ENCODE measurements at places on chromosomes 5 and 9.
A peak's percentile ranks its signal among the peaks of the same experiment; 100 is the strongest.

DNA sequence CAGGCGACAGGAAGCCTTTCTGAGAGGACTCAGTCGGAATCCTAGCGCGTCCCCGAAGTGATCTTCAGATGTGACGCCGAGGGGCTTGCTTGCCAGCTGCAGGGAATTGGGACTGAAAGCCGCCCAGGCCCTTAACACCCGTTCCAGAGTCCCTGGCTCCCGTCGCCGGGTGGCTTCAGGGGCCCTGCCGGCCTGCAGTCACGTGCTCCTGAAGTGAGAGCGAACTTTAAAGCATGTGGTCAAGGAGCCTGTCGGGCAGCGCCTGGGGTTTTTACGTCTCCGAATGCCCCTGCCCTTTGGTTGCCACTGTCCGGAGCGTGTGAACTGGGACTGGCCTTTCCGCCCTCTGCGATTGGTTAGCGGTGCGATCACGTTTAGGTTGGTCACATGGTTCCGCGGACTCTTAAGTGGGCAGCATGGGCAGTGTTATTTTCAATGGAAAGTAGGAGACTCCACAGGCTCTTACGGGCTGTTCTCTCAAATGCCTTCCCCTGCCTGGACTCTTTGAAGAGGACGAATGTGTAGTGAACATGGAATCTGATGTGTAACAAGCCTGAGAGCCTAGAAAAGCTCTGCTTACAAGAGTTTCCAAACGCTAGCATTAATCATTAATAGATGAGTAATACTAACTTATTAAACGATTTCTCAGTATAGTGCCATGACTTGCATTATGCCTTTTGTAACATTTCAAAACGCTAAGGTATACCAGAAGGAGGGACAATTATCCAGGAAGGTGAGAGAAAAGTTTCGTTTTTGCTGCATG is 1.9 kb downstream of the VLDLR start:
- DNase-seq, result no peak

DNA sequence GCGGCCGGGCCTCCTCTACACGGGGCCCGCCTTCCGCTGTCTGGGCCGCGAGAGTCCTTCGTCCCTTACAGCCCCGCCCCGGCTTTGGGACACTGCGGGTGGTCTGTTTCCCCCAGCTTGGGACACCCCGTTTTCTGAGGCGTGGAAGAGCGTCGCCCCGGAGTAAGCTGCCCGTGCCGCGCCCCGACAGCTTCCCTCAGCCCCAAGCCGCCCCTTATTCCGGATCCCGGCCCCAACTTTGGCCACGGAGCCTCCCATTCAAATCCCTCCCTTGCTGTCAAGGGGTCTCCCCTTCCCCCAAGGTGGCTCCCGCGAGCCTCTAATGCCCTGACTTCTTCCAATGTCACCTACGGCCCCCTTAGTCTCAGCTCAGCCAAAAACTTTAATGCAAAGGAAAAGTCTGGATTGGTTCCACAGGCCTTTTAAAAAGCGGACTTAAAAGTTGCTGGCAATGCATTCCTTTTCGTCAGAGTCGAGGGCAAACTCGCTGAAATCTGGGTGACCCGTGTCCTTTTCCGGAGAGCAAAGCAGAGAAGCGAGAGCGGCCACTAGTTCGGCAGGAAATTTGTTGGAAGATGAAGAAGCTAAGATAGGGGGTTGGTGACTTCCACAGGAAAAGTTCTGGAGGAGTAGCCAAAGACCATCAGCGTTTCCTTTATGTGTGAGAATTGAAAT is 19.8 kb downstream of the EXOSC2 start:
- no peak for DNase-seq

GRCh38 chr9:110156902-110157301 is 51.1 kb downstream of the C9orf152 start:
- no peak for DNase-seq

DNA sequence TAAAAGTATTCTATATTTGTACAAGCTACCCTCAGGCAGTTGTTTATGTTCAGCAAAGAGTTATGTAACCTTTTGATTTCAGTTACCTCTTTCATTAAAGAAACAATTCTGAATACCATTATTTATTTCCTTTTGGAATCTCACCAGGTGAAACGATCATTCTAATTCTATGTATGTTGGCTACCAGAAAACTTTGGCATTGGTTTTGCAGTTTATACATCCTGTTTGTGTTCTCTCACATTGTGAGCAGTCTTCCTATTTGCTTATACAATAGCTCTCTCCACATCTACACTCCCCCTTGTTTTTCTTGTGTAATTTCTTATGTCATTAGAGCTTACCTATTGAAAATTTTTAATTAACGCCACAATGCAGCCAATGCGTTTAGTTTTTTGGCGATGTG is 276.0 kb upstream of the MPDZ start:
- no peak for DNase-seq

- no peak for DNase-seq
Measured at GRCh38 chr5:76319673-76320072, 83.4 kb upstream of the IQGAP2 start.

DNA sequence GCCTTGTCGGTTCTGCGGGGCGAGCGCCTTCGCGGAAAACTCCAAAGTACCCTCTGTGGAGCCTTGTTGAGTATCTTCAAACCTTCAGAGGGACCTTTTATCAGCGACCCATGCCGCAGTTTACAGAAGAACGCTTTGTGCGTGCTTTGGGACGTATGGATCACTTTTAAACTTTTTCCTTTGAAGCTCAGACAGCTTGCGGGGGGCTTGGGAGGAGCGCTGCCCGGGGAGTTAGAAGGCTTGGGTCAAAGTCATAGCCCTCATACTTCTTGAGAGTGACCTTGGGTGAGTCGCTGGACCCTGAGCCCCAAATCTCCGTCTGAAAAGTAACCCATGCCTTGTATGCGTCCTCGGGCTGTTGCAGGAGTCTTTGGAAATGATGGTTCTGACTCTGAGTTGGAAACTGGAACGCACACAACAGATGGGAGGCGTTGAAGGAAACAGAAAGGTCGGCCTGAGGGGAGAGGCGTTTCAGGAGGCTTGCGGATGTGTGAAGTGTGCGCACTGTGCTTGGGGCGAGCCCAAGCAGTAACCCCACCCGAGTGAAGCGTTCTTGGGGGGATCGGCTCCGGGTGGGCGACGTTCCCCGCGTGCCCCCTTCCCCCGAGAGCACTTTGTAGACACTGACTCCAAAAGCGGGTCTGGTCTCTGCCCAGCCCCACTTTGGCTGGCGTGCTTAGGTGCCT is 661 bp upstream of the SLC25A51 start:
- DNase-seq, result no peak

GRCh38 chr9:129851821-129852220 is 16.6 kb downstream of the USP20 start:
- no peak for DNase-seq

DNA sequence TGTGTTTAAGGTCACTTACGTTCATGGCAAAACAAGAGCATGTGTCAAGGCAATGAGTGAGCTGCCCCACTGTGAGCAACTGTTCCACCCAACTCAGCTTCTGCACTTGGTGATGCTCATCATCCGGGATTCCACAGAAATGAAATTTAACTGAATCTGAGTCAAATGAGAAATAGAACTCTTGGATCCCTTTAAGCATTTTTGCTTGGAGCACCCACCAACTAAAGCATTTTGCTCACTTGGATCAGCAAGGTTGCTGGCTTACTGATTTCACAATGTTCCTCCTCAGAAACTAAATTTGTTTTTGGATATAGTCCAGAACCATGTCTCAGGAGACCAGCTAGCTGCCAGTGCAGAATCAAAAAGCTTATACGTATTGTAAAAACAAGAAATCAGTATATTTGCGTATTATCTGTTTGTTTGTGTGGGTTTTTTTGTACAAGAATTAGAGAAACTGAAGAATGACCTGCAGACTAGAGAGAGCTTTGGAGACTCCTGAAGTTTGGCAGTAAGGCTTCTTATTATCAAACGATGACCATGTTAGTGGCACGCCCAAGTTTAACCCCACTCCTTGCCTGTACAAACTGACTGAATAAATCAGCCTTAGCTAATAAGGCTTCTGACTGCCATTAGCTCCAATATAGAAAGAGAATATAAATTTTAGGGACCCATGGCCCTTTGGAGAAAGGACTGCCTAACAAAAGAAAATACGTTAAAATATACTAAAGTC is 153.8 kb upstream of the FST start:
- DNase-seq, result no peak

- DNase-seq, result no peak
Measured at GRCh38 chr9:5389109-5389732, 48.5 kb downstream of the PLGRKT start.

GRCh38 chr9:135201711-135202110 is 114.2 kb downstream of the OLFM1 start:
- DNase-seq, result no peak

- no peak for DNase-seq
Measured at GRCh38 chr5:66789434-66789833, 193.2 kb downstream of the MAST4 start.

DNA sequence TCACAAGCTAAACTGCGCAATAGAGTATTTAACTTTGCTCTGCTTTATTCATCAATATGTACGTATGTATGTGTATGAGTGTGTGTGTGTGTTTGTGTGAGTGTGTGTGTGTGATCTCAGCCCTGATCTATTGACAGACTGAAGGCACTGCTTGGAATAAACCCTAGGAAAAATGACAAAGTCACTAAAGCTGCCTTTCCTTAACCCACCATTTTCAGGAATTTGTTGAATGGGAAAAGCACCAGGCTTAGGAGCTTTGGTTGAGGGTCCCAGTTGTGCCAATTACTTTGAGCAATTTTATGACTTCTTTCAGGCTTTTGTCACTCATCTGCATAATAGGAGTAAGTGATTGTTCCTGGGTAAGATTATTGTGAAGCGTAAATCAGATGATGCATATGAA is 108.6 kb upstream of the TLR4 start:
- no peak for DNase-seq

GRCh38 chr9:92656537-92656925 is 13.4 kb downstream of the IPPK start:
- no peak for DNase-seq

- DNase-seq, result no peak
Measured at GRCh38 chr5:151574444-151574996, 16.6 kb downstream of the FAT2 start.

DNA sequence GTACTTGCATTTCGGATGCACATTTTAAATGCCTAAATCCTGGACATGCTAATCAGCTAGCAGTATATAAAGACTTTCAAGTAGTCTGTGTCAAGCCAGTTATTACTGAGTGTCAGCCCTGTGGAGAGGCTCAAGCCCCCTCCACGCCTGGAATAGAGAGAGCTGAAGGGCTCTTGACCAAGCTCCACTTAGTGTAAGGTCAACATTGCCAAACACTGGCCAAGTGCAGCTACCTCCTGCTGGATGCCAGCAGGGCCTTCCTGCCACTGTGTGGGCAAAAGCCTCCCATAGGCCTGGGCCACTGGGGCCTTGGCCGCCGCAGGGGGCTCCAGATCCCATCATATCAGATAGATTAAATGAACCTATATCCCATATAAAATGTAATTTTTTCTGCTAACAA is 239.4 kb upstream of the PANK3 start:
- no peak for DNase-seq

- no peak for DNase-seq
Measured at GRCh38 chr5:146321571-146321970, 17.1 kb upstream of the POU4F3 start.

DNA sequence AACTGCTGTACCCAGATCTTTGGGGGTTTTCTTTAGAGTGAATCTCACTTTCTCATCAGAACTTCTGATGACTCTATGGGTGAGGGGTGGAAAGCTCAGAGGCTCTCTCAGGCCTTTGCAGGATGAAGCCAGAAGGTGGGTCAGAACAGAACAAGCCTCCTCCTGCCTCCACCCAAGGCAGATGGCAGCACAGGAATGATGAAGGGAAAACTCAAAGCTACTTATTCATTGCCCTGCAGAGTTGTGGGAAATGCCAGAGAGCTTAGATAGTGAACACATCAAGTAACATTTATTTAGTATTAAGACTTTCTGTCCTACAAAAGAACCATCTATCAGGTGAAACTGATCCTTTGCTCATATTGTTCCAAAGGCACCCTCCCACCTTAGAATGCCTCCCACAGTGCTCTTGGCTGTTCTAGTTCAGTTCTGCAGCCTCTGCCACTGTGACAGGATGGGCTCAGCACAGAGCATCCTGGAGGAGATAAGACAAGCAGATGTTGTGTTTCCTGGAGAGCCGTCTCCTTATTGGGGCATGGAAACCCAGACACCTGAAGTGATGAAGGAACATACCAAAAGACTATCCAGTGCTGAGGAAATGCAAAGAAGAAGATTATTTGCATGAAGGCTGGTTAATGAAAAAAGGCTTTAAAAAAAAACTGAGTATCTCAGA is 146.6 kb downstream of the ADAMTS12 start:
- no peak for DNase-seq

DNA sequence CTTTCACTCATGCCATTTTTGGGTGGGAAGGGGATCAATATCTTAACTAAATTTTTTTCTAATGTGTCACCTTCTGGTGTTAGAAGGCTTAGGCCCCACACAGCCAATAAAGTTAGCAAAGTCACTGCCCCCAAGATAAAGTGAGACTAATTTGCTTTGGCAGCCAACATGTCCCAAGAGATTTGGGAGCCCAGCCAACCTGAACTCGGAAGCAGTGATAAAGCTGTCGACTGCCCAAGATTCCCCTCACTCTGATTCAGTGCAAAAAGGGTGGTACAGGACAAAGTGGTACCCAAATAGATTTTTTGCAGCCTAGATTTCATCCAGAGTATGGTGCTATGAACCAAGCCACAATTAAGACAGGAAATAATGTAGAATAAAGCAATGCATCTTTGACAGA is 572.5 kb upstream of the ARRDC3 start:
- peak; percentile 32 for DNase-seq

DNA sequence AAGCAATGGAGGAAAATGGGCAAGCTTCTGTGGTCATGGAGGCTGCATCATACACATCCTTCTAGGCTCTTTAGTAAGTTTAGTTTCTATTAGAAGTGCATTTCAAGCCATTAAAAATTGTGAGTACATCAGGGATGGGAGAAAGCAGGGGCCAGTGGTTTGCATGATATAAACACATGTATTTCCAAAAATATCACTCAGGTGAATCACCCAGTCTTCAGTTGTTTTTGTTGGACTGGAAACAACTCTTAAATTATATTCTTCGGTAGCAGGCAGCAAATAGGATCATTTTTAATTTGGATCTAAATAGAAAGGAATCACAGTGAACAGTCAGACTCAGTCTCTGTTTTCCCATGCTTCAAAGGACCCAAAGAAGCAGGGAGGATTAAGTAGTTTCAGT is 657.9 kb downstream of the TLR4 start:
- DNase-seq, result no peak

- DNase-seq, result no peak
Measured at GRCh38 chr5:159905496-159905895, 10.8 kb upstream of the ADRA1B start.

GRCh38 chr9:33170464-33171415 is 3.6 kb upstream of the B4GALT1 start:
- peak; percentile 55 for DNase-seq

DNA sequence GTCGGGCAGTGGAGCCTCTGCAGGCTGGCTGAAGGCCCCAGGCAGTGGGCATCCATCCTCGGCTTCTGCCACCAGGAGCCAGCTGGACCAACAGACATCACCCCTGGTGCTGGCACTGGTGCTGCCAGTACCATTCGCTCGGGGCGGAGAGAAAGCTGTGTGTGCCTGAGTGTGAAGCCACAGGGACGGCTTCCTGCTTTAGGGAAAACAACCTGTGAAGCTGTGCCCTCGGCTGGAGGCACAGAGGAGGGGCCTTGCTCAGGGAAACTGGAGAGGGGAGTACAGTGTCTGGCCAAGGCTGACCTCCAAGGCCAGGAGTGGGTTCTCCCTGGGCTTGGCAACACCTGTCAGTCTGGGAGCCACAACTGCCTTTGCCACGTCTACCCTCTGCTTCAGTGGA is 38.3 kb downstream of the NEK6 start:
- DNase-seq, result no peak

GRCh38 chr5:96036301-96036700 is 74.7 kb upstream of the ELL2 start:
- no peak for DNase-seq

- DNase-seq, result no peak
Measured at GRCh38 chr5:154197801-154198491, 7.4 kb downstream of the GALNT10 start.

Measured in DMS 273 treated with DMSO at 0.1 percent for 48 hours (cell line).